ENCODE measurements at places on chromosomes 7 and 10. TPM values are rescaled to one million over a fixed set of nuclear protein-coding genes. Genes with fewer than 3 reads are reported as not detected.

- DNase-seq, result peak; percentile 93
Measured at GRCh38 chr10:99345350-99345749, 16.2 kb downstream of the CNNM1 start.

DNA sequence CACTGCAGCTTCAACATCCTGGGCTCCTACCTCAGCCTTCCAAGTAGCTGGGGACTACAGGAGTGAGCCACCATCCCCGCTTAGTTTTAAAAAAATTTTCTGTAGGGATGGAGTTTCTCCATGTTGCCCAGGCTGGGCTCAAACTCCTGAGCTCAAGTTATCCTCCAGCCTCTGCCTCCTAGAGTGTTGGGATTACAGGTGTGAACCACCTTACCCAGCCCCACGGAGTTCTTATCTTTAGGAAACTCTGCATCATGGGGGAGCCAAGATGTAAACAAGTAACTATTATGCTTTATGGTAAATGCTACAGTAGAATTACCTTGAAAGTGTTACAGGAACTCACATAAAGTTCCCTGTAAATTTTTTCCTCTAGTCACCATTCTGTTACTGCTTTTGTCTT, 65.3 kb downstream of the PHTF2 start:
- no peak for DNase-seq

GRCh38 chr10:88728107-88728763, 22.2 kb downstream of the LIPK start:
- DNase-seq, result no peak

DNA sequence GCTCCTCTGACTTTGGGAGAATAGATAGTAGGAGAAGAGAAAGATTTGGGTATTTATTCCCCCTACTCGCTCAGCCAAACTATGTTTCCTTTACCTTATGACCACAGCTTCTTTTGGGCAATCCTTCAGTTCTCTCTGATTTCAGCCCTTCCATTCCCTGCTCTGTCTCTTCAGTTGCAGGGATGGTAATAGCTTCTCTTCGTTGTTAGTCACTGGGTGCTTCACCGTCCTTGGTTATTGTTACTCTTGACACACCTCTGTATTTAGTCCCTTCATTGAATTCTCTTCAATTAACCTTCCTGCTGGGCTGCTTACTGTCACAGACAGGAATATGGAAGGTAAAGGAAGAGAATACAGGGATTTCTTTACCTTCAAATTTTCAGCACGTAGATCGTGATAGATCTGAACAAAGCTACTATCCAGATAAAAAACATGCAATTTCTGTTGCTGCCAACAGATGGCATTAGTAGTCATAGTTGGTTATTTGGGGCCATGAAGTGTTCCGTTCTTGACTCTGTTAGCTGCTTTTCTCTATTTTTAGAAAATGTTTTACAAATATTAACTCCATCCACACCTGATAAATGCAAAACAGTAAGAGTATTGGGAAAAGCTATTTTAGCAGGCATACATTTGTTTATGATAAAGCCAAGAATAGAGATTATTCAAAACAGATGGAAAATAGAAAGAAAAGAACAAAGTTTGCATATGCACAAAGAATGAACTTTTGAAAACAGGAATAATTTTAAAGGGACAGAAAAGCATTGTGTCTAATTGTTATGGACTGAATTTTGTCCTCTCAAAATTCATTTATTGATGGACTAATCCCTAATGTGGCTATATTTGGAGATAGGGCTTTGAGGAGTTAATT, 14.0 kb upstream of the PTTG1IP2 start:
- DNase-seq, result peak; percentile 51

GRCh38 chr7:21355406-21355874, 72.4 kb upstream of the SP4 start:
- no peak for DNase-seq

DNA sequence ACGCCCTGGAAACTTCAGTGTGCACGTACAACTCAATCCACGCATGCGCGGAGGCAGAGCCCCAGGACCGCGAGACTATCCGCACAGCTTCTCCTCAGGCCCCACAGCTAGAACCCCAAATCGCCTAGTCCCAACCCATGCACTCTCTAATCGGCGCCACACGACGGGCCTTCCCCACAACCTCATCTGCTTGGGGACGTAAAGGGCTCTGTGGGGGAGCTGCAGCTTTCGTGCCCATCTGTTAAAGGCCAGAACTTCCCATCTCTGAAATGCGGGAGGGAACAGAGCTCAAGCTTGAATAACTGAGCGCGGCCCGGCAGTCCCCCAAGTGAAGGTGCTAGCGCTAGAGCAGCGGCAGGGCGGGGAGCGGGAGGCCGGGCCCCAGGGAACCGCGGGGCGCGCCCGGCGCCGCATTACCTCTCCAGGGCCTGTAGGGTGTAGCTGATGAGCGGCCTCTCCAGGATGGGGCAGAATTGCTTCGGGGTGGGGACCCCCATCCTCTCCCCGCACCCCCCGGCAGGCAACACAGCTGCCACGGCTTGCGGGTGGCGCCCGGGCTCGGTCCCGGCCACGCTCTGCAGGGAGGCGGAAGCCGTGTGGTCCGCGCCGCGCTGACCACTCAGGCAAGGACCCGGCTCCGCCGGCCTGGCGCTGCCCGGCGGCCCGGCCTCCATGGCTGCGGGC, 547 bp downstream of the CRPPA start:
- peak; percentile 66 for DNase-seq

- DNase-seq, result no peak
Measured at GRCh38 chr7:155604504-155604997, 39.9 kb upstream of the RBM33 start.

RPEL1 gene
- not detected for total RNA-seq

TAC1 gene
- not detected for total RNA-seq
